ENCODE measurements at places on chromosomes 2 and 18.

DNA sequence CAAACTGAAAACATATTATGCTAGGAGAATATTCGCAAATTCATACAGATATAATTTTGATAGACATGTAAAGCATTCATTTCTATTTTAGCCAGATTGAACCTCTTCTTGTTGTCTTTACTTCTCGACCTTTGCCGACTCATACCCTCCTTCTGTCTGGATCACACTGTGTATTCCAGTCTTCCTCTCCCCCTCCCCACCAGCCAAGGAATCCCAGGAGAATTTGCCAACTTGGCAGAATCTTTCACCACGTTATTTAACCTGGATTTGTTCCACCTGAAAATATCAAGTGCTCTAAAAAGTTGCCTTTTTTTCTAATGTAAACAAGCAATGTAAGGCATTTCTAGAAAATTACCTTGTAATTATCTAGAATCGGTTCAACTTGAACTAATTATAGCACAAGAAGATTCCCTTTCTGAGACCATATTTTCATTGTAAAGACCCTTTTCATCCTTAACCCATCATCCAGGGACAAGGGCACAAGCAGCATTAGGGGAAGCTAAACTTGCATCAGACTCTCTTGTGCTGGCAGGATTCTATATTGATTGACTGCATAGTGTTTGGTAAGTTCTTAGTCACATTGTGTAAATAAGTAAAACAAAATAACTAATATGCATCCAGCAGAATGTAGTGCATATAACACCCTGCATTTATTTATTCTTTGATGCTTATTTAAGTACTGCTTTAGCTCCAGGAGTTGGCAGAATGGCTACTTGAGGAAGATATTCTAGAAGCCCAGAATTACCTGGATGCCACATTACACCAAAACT lies 1328.7 kb upstream of the NXPH2 start:
- DNase-seq: no peak

- no peak for DNase-seq
Observed at GRCh38 chr2:28979576-28980366, 1.3 kb upstream of the TOGARAM2 start.

DNA sequence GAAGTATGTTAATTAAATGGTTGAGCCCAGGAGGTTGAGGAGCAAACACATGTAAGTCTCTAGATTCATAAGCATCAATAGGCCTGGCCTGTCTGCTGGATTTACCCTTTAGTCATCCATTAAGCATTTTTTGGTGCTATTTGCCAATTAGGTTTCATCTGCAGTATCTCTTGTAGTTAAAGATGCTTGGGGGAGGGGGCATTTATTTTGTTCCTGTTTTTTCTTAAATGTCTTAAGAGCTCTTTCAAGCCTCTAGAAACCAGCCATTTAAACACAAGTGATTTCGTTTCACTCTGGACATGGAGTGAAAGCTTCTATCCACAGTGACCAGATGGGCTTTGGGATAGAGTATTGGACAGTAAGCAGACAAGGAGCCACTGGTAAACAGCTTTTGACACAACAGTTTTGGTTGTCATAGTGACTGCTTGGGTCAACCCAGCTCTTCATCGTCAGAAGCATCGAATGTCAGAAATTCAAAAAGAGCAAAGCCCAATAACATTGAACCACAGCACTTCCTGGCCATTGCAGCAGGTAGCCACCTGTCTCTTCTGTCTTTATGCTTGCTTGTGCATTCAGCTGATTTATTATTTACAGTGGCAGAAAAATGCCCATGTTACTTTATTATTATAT lies 4.9 kb downstream of the QPCT start:
- DNase-seq: peak; percentile 71

DNA sequence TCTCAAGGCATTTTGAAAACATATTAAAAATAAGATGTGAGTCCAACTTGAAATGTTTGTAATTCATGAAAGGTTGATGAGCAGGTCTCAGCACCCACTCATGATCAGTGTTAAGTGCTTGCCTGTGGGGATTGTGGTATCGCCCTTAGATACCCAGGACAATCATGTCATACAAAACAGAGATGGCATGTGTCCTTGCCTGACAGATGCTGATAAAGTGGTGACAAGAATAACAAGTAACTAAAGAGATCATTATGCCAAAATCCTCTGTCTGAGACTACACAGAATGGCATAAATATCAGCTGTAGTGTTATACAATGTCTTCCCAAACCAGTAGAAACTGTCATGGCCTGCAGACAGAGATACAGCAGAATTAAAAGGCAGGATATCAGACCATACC lies 930.3 kb downstream of the SUCLG1 start:
- DNase-seq: no peak

DNA sequence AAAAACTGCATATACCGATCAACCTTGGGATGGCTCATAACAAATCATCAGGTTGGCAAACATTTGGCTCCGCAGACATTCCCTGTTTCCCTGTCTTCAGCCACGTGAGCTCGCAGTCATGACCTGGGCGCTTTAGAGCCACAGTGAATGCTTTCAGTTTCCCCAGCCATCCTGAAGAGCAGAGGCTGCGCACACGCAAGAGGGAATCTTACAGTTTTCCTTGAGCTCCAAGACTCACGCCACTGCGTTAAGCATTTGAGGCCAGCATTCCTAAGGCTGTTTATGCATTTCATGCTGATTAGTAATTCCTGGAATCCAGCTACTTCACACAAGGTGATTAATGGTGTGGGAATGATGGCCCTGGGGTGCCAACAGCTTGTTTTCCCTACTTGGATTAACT lies 95.1 kb downstream of the MTCL1 start:
- DNase-seq: no peak

DNA sequence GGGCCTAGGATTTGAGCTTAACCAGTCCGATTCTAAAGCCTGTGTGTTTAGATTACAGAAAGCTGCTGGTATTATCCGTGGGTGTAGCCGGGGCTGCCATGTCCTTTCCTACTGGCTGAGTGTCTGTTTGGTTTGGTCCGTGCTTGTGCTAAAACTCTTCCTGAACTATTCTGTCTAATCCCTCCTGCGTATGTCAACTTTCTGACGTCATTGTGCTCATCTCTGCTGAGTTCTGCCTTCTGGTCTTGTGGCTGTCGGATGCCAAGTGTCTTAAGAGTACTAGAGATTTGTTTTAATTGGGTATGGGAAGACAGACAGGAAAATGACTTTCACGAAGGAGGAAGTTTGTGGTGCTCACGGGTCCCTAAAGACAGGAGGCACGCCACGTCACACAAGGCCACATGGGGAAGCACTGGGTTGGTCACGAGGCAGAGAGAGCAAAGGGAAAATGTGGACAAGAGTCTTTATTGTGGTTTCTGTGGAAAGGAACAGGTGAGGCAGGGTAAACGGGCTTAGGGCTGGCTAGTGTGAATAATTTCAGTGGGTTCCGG lies 31.8 kb upstream of the NTSR2 start:
- no peak for DNase-seq

GRCh38 chr2:8525582-8526402 lies 156.1 kb upstream of the ID2 start:
- DNase-seq: peak; percentile 100

DNA sequence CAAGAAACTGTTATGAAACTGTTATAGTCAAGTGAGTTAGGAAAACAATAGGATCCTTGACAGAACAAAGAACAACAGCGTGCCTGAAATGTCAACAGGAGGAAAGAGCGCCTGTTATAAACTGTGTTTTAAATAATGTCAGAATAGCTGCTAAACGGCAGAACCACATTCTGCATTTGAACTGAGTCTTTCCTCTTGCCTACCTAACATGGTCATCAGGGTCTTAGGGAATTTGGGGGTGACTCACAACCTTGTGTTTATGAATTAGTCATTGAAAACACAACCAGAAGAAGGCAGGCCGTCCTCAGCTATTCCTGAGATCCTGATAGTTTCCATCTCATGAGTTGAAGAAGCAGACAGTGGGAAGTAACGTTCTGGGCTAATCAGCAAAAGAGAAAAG lies 222.0 kb upstream of the FN1 start:
- DNase-seq: no peak

DNA sequence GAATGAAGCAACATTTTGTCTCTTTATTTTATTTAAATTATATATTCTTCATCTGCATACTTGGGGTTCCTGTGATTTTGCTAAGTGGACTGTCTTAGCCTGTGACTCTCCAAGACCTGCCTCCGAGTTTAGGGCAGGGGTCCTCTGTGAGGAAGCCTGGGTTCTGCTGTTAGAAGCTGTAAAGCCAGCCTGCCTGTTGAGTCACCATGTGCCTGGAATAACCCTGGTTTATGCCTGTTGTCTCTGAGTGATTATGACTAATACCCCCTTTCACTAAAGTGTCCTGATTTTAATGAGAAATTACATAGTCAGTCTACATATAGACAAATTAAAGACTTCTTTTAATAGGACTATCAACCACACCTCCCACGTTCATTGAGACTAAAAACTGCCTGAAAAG lies 369.1 kb downstream of the ZNF521 start:
- DNase-seq: no peak

GRCh38 chr2:63668000-63668399 lies 79.2 kb downstream of the MDH1 start:
- no peak for DNase-seq

- no peak for DNase-seq
Observed at GRCh38 chr2:106159866-106160785, 34.0 kb downstream of the UXS1 start.

DNA sequence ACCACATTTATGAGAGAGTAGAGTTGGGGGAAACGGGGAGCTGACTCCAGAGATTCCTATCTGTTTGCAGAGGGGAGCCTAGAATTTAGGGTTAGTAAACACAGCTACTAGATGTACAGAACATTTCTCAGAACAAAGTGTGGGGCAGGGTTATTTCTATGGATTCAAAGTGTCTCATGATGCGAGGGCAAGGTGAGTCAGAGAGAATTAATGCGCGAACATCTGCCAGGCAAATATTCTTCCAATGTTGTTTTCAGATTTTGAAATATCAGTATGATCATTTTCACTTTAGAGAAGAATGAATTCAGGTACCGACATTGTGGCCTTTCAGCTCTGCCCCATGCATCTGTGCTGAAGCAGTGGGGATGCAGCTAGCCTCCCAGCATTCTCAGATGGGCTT lies 2.0 kb upstream of the DSEL start:
- DNase-seq: no peak

DNA sequence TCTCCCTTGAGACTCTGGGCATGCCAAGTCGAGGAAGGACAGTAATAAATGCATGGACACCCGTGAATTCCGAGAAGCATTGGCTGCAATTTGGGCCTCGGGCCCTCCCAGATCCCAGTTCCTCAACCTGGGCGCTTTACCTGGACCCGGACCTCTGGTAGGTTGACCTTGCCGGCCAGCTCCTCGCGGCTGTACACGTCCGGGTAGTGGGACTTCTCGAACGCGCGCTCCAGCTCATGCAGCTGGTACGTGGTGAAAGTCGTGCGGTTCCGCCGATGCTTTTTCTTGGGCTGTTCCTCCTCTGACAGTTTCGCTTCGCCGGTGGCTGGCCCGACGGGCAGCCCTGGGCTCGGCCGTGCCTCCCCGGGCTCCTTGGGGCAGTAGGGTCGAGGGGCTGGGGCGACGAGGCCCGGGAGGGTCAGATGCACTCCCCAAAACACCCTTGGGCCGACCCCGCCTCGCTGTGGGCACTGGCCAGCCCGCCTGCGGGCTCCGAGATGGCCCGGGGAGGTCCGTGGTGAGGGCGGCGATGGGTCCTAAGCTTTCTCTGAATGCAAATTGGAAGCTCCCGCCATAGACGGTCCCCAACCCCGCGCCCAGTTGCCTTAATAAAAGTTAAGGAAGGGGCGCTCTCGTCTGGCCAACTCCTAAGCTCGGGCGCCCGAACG lies 899 bp downstream of the RAX start:
- DNase-seq: no peak

- DNase-seq: no peak
Observed at GRCh38 chr18:62199629-62200028, 12.6 kb downstream of the RELCH start.

- no peak for DNase-seq
Observed at GRCh38 chr18:57748770-57749603, 54.1 kb downstream of the ATP8B1 start.

GRCh38 chr2:225468131-225468530 lies 68.6 kb downstream of the NYAP2 start:
- no peak for DNase-seq

GRCh38 chr18:26255695-26256622 lies 29.7 kb downstream of the TAF4B start:
- no peak for DNase-seq

DNA sequence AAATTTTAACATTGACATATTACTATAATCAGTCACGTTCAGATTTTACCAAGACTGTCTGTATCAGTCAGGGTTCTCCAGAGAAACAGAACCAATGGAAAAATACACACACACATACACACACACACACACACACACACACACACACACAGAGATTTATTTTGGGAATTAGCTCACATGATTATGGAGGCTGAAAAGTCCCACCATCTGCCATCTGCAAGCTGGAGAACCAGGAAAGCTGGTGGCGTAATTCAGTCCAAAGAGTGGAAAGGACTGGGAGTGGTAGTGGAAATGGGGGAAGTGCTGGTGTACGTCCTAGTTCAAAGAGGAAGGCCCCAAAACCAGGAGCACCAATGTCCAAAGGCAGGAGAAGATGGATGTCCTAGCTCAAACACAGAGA lies 166.4 kb downstream of the AKAIN1 start:
- no peak for DNase-seq

- DNase-seq: no peak
Observed at GRCh38 chr2:197311421-197312033, 947 bp upstream of the ANKRD44 start.

- no peak for DNase-seq
Observed at GRCh38 chr2:108965540-108966289, 23.3 kb downstream of the EDAR start.

GRCh38 chr2:65015731-65016130 lies 26.5 kb downstream of the SLC1A4 start:
- DNase-seq: no peak

- peak; percentile 48 for DNase-seq
Observed at GRCh38 chr18:2547477-2548087, 23.7 kb downstream of the METTL4 start.

- DNase-seq: peak; percentile 58
Observed at GRCh38 chr2:74548900-74549826, 4.6 kb downstream of the LOXL3 start.

DNA sequence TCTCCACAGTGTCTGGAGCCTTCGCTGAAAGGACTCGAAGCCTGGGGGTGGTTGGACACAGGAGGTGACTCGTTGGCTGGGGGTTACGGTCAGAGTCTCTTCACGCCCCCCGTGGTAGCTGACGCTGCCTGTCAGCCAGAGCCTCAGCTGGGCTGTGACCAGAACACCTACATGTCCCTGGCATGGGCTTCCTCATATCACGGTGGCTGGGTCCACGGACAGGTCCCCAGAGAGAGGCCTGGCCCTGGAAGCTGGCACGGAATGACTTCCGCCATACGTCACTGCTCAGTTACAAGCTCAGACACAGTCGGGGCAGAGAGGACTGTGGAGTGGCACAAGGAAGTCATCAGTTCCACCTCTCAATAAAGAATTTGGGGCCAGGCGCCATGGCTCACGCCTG lies 28.5 kb downstream of the ITGB1BP1 start:
- no peak for DNase-seq

All from RPMI8226 (cell line).